ENCODE measurements at places on chromosomes 13 and 19.

- no peak for DNase-seq
These were observed 435.9 kb upstream of the SGCG start for GRCh38 chr13:22744688-22745452.

DNA sequence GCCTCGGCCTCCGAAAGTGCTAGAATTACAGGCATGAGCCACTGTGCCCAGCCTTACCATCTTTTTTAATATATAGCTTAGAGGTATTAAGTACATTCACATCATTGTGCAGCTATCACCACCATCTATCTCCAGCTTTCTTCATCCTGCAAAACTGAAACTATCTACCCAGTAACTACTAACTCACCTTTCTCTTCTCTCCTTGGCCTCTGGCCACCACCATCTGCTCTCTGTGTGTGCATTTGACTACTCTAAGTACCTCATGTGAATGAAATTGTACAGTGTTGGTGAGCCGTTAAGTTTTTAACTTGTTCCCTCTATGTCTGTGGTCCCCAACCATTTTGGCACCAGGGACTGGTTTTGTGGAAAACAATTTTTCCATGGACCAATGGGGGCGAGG is 56.1 kb downstream of the CDK8 start:
- DNase-seq, result no peak

DNA sequence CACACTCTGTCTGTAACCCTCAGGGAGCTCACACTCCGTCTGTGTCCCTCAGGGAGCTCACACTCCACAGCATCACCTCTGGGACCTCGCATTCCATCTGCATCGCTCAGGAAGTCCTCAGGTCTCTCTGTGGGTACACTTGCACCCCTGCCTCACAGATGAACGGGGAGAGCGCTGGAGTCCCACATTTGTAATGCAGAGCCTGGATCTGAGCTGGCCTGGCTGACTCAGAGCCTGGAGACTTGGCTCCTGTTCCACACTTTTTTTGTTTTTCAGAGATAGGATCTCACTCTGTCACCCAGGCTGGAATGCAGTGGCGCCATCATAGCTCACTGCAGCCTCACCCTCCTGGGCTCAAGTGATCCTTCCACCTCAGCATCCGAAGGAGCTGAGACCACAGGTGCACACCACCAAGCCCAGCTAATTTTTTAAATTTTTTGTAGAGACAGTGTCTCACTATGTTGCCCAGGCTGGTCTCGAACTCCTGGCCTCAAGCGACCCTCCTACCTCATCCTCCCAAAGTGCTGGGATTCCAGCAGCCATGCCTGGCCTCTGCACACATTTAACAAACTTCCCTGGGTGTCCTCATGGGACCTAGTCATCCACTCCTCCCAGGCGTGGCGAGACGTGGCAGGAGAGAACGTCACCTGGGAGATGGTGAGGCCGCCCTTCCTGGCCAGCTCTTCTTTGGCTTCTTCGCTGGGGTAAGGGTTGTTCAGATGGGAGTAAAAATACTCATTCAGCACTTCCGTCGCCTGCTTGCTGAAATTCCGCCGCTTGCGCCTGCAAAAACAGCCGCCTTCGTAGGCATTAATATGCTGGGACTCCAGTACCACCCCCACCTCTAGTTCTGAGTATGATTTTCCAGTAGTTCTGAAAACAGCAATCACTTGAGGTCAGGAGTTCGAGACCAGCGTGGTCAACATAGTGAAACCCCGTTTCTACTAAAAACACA is 31.0 kb downstream of the CILP2 start:
- no peak for DNase-seq

- no peak for DNase-seq
These were observed 321.0 kb downstream of the TBC1D4 start for GRCh38 chr13:75160984-75161383.

- no peak for DNase-seq
These were observed 748 bp downstream of the RPS15 start for GRCh38 chr19:1438933-1439354.
